ENCODE measurements at places on chromosomes 16 and 17.

- DNase-seq = no peak
These were observed at the start of gene CLEC3A for GRCh38 chr16:78022347-78023060. Gene CLEC3A, plus strand, starts transcription at chr16:78022548. Its CDS starts 79 bp downstream, at chr16:78022627.

DNA sequence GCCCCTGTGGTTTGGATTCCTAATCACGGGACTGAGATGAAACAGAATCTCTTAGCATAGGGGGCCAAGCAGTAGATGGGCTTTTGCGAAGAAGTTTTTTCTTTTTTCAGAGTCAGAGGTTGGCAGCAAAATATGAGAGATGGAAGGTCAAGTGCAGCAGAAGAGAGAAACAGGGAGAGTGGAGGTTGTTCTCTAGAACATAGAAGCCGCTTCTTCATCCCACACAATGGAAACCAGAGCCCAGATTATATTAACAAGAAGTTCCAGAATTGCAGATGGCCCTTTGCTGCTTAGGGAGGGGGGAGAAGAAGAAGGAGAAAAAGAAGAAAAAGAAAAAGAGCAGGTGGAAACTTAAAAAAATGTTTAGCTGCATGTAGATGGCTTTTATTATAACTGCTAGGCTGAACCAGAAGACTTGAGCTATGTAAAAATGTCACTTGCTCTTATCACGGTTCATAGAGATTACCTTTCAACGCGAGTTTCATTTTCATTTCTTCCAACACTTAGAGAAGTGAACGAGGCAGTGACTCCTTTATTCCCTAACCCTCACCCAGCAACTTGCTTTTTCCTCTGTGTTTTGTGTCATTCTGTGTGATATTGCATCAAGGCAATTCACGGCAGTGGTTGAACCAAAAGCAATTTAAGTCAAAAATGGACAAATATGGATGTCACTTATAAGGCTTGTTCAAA lies 737.5 kb downstream of the WWOX start:
- DNase-seq = no peak

DNA sequence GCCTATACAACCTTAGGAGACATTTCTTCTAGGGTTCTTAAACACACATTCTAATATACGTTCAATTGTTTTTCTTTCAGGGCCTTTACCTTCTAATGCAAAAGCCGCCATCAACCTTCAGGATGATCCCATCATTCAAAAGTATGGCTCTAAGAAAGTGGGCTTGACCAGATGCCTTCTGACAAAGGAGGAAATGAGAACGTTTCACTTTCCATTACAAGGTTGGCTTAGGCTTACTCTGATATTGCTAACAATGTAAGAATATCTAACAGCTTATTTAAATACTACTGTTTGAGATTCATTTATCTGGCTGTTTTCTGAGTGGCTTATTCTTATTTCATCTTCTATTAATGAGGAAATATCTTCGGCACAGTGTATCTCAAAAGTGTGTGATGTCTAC lies 15.4 kb downstream of the REXO5 start:
- DNase-seq = no peak

GRCh38 chr17:71251276-71251675 lies 869.5 kb upstream of the SOX9 start:
- DNase-seq = no peak

- DNase-seq = no peak
These were observed 49.9 kb upstream of the MAP3K14 start for GRCh38 chr17:45366691-45367090.

GRCh38 chr17:4219241-4219640 lies 44.5 kb downstream of the ANKFY1 start:
- DNase-seq = no peak

DNA sequence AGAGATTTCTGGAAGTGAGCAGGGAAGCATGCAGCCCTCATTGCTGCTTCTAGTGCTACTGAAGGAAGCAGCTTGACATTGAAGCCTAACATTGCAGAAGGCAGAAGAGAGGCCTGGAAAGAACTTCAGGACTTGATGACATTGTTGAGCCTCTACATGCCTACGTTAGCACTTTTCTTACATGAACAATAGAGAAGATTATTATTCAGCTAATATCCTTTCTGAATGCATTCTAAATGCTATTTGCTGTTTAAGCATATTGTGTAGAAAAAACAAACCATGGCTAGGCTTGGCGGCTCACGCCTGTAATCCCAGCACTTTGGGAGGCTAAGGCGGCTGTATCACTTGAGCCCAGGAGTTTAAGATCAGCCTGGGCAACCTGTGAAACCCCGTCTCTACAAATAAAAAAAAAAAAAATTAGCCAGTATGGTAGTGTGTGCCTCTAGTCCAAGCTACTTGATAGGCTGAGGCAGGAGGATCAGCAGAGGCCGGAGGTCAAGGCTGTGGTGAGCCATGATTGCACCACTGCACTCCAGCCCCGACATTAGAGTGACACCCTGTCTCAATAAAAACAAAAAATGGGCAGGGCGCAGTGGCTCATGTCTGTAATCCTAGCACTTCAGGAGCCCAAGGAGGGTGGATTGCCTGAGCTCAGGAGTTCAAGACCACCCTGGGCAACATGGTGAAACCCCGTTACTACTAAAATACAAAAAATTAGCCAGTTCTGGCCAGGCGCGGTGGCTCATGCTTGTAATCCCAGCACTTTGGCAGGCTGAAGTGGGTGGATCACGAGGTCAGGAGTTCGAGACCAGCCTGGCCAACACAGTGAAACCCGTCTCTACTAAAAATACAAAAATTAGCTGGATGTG lies 2.2 kb upstream of the AURKB start:
- no peak for DNase-seq

GRCh38 chr17:3613124-3613523 lies 3.9 kb upstream of the TRPV1 start:
- DNase-seq = no peak

- DNase-seq = no peak
These were observed 3.6 kb downstream of the FOXN1 start for GRCh38 chr17:28509789-28510188.

DNA sequence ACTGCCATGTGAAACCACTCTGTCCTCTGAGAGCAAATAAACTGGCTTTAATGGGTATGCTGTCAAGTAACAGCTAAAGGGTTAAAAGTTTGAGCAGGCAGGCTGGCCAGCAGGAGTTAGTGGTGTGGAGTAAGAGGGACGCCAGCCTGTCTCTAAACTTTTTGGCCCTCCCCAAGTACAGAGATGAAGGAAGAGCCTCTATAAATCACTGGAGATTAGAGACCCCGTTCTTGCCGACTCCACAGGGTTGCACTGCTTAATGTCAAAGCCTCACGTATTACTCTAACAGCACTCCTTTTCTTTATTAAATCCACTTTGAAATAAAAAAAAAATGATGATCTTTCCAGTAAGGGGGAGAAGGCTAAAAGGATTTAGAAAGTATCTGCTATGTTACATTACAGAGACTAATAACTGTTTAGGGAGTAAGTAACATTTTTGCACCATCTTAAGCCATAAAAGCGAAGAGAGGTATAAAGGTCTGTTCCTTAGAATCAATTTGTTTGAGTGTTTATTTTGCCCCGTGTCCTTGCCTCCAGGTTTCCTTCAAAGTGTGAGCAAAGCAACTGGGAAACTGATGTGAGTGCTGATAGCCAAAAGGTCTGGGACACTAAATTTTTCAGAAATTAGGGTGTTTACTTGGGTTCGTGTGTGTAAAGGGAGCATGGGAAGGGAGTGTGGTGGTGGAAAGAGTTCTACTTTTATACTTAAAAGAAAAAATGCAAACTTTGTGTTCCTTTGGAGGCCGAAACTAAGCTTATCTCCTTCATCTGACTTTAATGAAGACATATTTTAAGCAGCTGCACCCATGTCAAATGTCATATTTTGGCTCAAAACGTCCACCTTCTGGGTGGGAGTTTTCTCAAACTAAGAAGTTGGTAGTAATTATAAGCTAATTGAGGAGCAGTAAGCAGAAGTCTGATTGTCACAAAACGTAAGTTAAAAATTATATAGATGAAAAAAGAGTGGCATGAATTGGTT lies 109.9 kb upstream of the TBX2 start:
- no peak for DNase-seq

- DNase-seq = no peak
These were observed 188.2 kb downstream of the FTO start for GRCh38 chr16:53892155-53892554.

- no peak for DNase-seq
These were observed 53.1 kb upstream of the ABCC11 start for GRCh38 chr16:48300391-48300856.

GRCh38 chr16:85724936-85725335 lies 26.0 kb downstream of the C16orf74 start:
- no peak for DNase-seq
